ENCODE measurements at places on chromosomes 4 and X.

DNA sequence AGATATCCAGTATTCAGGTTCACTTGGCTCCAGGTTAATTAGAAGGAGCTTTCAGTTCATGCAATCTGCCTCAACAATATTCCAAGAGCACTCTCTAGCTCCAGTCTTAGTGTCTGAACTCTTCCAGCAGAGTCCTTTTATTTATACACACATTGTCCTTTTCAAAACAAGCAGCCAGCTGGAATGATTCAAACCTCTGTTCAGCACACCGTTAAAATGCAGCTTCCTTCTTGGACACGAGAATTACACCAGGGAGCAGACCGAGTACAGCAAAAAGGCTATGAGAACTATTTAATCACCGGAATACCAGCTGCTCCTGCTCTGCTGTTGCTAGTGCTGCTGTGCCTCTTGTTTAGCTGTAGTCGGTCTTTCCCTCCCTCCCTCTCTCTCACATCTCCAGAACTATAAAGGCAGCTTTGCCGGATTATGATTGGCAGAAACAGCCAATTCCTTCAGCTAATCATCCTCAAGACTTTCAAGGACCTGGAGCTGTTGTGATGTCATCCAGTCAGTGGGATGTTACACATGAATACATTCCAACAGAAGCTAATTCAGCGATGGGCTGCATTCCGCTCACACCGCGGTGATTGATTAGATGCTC lies at the start of gene NDST4:
Gene NDST4, minus strand, starts transcription at position 115 of the 601 bp plus-strand sequence. CDS start 36,584 bp downstream, outside the sequence.
- DNase-seq = no peak

DNA sequence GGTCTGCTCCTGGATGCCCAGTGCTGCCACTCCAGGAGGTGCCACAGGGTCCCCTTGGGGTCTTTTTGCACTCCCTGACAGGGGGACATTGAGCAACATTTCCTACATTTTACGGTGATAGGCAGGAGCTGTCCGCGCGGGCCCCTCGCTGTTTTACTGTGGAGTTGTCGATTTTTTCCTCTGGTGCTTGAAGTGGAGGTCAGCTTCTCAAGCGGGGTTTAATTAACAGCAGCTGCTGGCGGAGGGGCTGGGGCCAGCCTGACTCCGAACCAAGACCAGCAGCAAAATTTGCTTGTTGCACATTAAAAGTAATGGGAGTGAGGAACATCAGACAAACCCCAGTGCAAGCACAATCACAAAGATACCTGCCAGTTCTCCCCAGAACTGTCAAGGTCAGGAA lies 13.2 kb upstream of the SH3TC1 start:
- no peak for DNase-seq

DNA sequence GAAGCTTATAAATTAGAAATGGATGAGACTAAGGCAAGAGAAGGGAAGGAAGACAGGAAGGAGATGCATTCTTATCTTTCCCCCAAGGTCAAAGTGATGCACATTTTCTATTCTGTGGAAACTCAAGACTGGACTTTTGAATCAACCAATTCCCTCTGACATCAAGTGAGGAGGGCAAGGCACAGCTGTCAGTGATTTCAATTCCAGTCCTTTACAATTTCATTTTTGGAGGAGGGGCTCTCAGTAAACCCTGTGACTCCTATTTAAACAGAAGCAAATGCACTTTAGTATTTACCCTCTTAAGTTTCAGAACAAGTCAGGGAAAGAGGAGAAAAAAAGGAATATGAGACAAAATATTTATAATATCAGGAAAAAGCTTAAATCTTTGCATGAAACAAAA lies 134.0 kb downstream of the MGST2 start:
- DNase-seq = no peak

GRCh38 chr4:97038146-97038516 lies 1105.1 kb downstream of the STPG2 start:
- DNase-seq = no peak

DNA sequence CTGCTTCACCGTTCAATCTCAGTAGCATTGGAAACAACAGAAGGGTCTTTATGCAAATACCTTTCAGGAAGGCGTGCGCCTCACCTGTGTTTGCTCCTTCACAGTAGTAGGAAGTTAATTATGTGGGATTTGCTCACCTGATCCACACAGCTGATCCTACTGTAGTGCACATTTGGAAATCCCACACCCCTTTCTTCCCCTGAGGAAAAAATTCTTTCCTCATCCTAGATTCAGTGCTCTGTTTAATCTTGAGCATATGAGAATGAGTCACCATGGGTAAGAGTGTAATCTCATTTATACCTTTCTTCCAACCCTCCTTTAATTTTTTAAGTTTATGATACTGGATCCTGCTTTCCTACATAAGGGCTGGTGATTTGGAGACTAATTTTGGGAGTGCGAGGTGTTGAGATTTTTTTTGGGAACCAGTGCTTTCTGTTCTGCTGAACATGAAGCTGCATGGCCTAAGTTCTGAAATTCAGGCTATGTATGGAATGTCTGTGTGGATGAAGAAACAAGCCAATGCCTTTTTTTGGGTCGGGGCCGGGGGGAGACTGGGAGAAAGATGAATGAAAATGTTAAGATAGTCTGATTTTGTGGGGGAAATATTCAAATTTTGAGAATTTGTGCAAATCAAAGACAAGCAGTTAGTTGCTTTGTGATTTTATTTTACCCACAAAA lies 19.0 kb downstream of the GAB1 start:
- DNase-seq = no peak

GRCh38 chr4:68361146-68361589 lies 11.3 kb upstream of the YTHDC1 start:
- DNase-seq = no peak

DNA sequence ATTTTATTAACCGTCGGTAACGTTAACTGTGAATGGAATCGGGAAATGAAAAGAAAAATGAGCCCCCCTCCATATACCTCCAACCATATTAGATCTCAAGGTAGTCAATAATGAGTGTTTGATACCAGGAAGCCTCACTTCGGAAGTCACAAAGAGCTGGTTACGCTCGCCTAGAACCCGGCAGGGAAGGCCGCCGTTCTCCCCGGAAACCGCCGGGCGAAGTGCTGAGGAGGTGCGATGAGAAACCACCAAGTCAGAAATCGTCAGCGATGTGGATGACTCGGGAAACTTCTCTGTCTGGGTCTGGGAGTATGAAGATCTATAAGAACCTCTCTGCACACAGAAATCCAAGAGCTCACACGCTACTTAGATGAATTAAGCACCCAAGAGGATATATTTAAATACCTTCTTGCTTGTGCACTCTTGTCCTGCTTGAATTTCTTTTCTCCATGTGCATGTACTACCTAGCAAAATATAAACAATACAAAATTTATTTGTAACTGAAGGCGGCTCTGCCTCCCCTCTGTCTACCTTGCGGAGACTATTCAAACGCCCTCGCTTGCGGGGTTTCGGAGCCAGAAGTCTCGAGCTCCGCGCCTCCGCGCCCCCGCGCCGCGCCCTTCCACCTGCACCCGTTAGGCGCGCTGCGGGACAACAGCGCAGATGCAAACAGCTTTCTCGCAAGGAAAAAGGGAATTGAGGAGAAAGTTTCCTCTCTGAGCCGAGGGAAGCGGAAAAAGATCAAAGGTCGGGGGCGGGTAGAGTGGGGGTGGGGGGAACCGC lies 17.8 kb downstream of the NKX6-1 start:
- no peak for DNase-seq

- no peak for DNase-seq
Measured at GRCh38 chr4:146112389-146112788, 63.1 kb upstream of the LSM6 start.

- DNase-seq = no peak
Measured at GRCh38 chrX:24259544-24260240, 54.2 kb downstream of the SUPT20HL2 start.

DNA sequence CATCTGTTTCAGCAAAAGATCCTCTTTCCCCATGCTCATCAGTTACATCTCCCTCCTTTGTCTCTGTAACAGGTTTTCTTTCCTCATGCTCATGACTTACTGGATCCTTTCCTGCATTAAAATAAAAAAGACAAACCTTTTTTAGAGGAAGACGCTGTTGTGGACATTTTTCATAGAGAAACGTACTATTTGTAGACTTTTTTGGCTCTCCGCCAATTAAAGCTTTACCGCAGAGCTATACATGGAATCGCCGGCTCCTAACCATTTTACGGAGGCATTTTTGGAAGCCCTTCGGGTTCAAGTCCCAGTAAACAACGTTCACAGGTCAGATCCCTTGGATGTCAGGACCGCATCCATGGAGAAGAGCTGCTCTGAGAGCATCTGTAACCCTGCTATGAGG lies 1.3 kb downstream of the FAM9C start:
- DNase-seq = no peak

DNA sequence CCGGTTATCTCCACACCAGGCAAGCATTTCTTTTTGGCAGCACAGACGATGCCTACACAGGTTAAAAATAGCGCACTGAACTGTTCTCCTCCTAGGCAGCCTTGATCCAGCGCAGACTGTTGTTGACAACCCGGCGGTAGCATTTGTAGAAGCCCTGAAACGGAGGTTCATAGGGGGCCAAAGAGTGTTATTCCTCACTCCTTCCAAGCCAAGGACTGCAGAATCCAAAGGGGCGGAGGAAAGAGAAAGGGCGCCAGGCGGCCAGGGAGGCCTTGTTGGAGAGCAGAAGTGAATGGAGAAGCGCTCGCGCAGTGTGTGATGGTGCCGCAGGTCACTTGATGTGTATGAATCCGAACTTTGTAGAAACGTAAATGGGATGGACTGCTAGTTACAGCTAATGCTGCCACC lies 82.7 kb downstream of the TENM3 start:
- no peak for DNase-seq

GRCh38 chr4:182205306-182205705 lies 37.9 kb upstream of the TENM3 start:
- no peak for DNase-seq

GRCh38 chr4:6875431-6875831 lies 34.2 kb upstream of the TBC1D14 start:
- peak; percentile 38 for DNase-seq
